Activated T-helper 17 cell treated with anti-CD3 and anti-CD28 coated beads, Interleukin-2, amount 50 U/mL, for 72 hours (primary cell): ENCODE measurements at places on chromosomes 11 and 22.
A peak's percentile ranks its signal among the peaks of the same experiment; 100 is the strongest.

DNA sequence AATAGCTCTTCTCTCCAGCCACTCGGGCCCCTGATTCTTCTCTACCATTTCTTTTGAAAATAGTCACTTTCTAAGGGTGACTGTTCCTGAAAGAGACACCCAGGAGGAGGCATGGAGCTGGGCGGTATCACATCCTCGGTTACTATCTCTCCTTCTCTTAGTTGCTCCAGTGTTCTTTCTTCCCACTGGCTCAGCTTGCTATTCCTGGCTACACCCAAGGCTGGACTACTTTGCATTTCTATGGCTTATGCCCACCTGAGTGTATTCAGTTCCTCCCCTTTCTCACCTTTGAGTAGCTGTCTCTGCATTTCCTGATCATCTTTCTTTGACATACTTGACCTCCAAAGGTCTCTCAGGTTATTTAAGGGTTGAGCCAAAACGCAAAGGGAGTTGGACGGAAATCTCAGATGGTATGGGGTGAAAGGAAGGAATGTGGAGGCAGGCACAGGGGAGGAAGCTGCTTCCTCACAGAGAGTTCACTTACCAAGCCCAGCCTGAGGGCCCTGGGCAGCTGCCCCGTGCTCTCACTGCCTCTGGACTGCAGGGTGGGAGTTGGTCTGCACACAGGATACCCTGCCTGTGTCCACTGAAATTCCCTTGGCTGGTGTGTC, 155.7 kb downstream of the SNX19 start:
- no peak for ATAC-seq

DNA sequence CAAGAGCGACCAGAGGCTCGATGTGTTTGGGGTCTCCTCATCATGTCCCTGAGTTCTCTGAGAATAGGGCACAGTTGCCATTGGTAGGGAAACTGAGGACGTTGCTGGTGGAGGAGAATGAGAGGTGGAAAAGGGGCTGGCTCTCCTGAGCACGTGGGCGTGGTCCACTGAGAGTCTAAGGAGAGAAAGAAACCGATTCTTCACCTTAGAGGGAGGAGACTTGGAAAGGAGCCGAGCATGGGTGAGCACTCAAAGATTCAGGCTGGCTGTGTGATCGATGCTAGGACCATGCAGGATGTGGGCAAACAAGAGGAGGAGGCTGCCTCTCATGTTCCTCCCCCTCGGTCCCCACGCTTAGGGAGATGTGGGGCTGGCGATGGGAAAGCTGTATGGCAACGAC, 19.8 kb upstream of the TLCD5 start:
- ATAC-seq: no peak

GRCh38 chr22:32920032-32920628, 118.6 kb downstream of the TIMP3 start:
- ATAC-seq: no peak

GRCh38 chr11:7849018-7849417, 52.3 kb upstream of the OR5P2 start:
- no peak for ATAC-seq

GRCh38 chr11:102147015-102147414, 36.8 kb downstream of the YAP1 start:
- no peak for ATAC-seq

- no peak for ATAC-seq
Observed at GRCh38 chr11:44698252-44698912, 28.4 kb upstream of the TSPAN18 start.

- no peak for ATAC-seq
Observed at GRCh38 chr11:62148271-62148980, 24.6 kb downstream of the INCENP start.

DNA sequence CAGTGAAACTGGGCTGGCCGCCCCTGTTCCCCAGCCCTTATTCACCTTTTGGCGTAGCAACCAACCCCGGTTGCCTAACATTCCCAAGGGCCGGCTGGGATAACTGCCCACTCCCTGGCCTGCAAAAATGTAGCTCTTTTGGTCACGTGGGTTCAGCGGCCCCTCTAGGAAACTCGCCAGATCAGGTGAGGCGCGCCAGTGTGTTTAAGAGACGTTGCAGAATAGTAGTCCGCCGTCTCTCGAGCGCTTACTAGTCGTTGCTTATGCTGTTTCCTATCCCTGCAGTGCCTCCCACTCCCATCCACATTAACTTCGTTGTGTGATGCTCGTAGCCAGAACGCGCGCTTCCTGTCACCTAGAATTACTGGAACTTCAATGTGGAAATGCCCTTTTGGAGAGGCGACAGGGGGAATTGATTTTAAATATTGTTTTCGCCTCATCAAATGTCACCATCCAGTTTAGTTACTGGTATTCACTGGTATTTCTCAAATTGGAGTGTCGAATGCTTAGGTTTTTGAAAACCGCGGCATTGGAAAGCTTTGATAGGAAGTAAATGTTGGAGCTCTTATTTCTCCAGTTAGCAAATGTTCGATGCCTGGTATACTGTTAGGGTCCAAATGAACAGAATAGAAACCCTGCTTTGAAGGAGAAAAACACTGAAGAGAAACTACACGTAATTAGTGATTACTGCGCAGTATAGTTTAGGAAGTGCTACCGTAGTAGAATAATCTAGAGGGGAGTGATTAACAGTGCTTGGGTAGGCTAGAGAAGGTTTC, 823 bp downstream of the CEP57 start:
- ATAC-seq: peak; percentile 13

- no peak for ATAC-seq
Observed at GRCh38 chr22:42961810-42962209, 53.1 kb downstream of the PACSIN2 start.

DNA sequence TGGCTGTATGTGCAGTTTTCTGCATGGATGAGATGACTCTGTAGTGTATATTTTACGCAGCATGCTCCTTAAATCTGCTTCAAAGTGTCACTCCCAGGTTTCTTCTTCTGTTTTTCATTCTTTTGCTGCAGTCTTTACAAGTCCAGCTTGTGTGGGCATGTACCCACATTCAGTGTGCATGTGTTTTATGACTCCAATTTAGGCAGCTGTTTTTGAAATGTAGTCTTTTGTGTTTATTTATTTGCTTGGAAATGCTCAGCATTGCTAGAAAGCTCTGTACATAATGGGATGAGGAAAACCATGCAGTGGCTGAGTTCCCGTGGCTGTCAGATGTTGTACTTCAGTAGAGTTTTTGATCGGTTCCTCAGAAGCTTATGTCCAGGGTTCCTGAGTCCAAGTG, 138.5 kb downstream of the ARHGAP42 start:
- ATAC-seq: no peak
